DMS79 treated with DMSO at 0.1 percent for 48 hours (cell line): ENCODE measurements at places on chromosomes 11 and 22.

GRCh38 chr11:60563553-60564235 lies 48.5 kb downstream of the MS4A13 start:
- DNase-seq, result no peak

DNA sequence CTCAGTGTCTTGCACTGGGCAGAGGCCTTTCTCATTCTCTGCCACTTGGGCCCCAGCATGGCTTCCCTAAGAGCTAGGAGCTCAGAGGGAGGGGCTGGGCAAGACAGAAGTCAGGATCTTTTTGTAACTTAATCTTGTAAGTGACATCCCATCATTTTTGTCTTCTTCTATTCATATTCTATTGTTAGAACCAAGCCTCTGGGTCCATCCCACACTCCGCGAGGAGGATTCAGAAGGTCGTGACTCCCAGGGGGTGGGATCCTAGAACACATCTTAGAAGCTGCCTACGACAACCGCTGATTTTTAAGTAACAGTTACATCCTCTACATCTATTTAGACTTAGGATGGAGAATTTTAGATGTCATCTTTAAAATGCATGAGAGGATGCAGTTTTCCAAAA lies 1.5 kb upstream of the IL17RA start:
- DNase-seq, result no peak

GRCh38 chr11:26579683-26580082 lies 7.6 kb upstream of the MUC15 start:
- no peak for DNase-seq

DNA sequence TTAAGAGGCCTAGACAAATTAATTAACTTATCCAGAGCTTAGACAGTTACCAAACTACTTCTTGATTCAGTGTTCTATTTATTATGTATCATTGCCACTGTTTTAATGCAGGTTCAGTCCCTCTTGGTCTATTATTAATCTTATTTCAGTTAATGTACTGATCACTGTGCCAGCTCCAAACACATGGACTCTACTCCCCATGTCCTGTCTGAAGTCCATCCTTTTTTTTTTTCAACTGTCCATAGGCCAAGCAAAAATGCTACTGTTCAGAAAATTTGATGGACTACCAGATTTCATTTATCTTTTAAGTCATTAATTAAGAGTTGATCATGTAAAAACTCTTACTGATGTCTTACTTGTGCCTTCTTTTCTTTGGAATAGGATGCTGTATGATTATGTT lies 11.9 kb downstream of the POLD3 start:
- no peak for DNase-seq

- DNase-seq, result no peak
Measured at GRCh38 chr22:41243361-41243760, 2.6 kb upstream of the CHADL start.
